ENCODE measurements at places on chromosomes 2 and 18.

- DNase-seq, result no peak
Measured at GRCh38 chr18:44134447-44134846, 546.2 kb upstream of the SETBP1 start.

- no peak for DNase-seq
Measured at GRCh38 chr2:215049341-215049740, 89.1 kb downstream of the ABCA12 start.

DNA sequence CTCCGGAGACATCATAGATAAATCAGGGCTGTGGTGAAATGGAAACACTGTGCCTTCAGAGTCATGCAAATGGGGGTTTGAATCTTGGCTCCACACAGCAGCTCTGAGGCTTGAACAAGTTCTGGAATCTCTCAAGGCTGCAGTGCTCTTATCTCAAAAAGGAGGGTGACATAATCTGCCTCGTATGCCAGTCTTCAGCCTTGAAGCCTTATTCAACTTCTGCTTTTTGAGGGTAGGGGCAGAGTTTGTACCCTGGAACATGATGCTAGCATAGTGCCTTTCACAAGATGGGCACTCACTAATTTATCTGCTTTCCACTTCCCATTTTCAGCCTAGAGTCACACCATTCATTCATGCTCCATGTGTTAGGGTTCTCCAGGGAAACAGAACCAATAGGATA is 42.3 kb downstream of the GATA6 start:
- DNase-seq, result no peak

DNA sequence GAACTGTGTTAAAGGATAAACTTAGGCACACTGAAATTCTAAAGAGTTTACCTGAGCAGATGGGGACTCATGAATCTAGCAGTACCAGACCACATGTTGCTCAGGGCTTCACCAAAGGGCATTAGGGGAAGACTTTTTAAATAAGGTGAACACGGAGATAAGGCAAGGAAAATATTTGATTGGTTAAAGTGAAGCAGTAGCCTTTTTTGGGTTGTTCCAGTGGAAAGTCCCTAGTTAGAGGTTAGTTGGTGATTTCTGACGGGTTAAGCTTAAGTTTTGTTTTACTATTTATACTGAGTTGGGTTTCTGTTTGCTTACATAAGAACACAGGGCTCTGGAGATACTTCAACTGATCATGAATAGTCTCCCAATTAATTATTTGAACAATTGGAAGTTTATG is 722.5 kb downstream of the SOCS6 start:
- no peak for DNase-seq

- no peak for DNase-seq
Measured at GRCh38 chr2:1829796-1830195, 85.5 kb upstream of the PXDN start.

- DNase-seq, result no peak
Measured at GRCh38 chr2:165535471-165535870, 66.0 kb downstream of the CSRNP3 start.

GRCh38 chr2:113973810-113974209 is 83.9 kb downstream of the ACTR3 start:
- no peak for DNase-seq

All from activated naive CD4-positive, alpha-beta T cell (primary cell).